Stimulated activated CD8-positive, alpha-beta memory T cell treated with anti-CD3 and anti-CD28 coated beads, Interleukin-4, amount 100 ng/mL, for 1 hour (primary cell): ENCODE measurements at places on chromosomes 16 and 17.
A peak's percentile ranks its signal among the peaks of the same experiment; 100 is the strongest.

DNA sequence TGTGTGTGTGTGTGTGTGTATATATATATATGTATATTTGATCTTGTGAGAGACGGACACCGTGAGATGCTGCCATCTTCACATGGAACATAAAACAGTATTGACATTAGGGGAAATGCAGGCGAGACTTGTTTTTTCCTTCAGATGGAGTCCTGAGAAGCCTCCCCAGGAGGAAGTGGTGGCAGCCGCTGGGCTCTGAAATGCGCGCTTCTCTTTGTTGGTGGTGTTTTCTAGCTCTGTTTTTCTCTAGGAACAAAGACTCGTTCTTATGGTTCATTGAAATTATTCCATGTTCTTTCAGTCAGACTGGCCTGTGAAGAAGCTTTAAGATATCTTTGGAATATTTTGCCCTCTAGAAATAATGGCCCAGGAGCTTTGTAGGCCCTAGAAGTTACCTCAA lies 32.9 kb downstream of the SNX29 start:
- DNase-seq, result no peak

DNA sequence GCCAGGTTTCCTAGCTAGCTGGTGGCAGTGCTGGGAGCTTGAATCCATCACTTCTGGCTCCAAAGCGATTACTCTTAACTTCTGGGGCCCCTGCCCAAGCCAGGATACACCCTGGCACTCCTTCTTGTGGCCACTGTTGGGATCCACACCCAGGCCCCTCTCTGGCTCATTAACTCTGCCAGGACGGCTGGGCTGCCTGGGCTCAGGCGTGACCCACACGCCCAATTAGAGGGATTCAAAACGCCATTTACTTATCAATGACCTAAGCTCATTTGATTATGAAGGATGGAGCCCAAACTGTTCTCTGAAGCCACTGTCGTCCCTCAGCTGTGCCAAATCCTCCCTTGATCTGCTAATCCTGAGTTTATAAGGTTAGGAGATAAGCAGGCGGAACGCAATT lies 79.7 kb upstream of the BRD7 start:
- no peak for DNase-seq

GRCh38 chr16:1906055-1906845 lies 12.0 kb downstream of the HS3ST6 start:
- DNase-seq, result no peak

DNA sequence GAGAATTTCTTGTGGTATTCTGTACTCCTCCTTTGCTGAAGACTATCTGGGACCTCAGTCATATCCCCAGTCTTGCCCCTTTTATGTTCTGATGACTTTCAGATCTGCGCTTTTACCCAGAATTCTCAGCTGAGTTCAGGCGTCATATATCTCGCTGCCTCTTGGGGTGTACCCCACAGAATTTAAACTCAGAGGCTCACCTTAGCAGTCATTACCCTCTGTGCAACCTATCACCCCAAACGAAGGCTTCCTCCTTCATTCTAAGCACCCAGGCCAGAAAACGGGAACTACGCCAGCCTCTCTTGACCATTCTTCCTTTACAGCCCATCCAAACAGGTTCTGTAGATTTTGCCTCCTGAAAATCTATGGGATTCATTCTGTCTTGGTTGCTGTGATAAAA lies 574.8 kb upstream of the C16orf82 start:
- DNase-seq, result no peak

- DNase-seq, result no peak
Observed at GRCh38 chr16:8869212-8869987, 594 bp upstream of the CARHSP1 start.

DNA sequence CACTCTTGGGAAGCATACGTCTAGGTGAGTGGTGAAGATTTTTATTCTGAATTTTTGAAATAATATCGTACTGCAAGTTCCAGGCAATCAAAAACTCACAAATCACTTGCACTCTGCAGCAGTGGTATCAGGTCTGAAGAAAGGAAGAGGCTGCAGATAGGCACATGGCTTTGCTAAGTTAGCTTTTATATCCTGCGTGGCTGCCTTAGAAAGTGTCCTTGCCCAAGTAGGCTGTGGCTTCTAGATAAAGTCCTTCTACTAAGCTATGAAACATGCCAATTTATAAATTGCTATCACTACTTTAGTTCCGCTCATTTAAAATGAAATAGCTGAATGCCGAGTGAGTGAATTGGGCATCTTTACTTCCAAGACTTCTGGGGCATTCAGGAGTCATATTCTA lies 17.9 kb downstream of the WWOX start:
- DNase-seq, result no peak

DNA sequence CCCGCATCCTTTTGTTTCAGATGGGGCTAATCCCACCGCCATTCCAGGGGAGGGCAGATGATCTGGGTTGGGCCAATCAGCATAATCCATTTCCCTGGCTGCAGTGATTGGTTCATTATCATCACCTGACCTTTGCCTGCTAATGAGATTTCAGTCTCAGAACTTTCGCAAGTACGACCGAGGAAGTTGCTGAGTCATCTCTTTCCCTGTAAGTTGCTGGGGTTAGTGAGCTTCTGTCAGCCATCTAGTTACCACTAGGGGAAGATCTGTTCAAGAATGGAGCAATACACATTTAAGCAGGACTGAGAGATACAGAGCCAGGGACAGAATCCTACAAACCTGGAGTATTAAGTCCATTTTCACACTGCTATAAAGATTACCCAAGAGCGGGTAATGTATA lies 65.3 kb upstream of the NUDT7 start:
- no peak for DNase-seq

GRCh38 chr16:50012182-50012581 lies 12.8 kb upstream of the CNEP1R1 start:
- DNase-seq, result no peak

- DNase-seq, result no peak
Observed at GRCh38 chr17:67390646-67391361, 13.7 kb downstream of the PITPNC1 start.

- DNase-seq, result no peak
Observed at GRCh38 chr16:15457958-15458357, 23.6 kb downstream of the BMERB1 start.

DNA sequence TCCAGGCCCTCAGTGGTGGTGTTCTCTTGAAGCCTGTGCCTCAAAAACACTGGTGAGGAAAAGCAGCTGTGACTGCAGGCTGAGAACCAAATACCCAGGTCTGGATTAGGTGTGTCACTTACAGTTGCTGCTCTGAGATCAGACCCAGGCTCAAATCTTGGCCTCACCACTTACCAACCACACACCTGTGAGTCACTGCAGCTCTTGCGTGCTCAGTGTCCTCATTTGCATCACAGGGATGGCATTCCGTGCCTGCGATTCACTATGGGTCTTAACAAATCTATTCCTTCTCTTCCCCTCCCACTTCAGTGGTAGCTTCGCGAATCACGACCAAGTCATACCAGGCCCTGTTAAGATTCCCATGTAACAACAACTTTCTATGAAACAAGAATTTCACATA lies 233.4 kb upstream of the HSBP1 start:
- no peak for DNase-seq

DNA sequence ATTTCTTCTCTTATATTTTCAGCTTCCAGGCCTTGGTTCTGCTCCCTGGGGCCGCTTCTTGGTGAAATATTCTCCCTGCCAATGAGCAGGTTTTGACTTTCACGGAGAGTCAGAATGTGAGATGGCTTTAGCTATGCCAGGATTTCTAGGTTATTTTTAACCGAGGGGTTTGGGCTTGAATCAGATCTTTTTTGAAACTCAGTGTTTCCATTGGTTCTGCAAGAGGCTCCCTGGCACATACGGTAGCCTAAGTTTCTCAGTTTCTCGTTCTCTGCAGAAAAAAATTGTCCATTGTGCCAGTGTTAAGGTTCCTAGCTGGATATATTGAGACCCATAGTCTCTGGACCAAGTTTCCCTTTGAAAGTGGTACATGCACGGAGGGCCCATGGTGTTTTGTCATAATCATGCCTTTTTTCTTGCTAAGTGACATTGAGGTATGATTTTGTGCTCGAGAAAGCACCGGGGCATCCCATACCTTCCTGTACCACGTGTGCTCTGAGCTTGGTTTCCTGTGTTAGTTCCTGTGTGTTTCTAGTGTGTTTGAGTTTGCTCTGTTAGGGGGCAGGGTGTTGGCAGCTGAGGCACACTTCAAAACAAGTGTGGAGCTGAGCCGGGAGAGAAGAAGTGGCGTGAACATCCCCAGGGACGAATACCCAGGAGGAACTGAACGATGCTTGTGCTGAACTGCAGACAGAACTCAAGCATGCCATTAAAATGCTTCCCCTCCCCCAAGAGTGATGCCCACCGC lies 127.2 kb downstream of the HS3ST3B1 start:
- DNase-seq, result peak; percentile 8

DNA sequence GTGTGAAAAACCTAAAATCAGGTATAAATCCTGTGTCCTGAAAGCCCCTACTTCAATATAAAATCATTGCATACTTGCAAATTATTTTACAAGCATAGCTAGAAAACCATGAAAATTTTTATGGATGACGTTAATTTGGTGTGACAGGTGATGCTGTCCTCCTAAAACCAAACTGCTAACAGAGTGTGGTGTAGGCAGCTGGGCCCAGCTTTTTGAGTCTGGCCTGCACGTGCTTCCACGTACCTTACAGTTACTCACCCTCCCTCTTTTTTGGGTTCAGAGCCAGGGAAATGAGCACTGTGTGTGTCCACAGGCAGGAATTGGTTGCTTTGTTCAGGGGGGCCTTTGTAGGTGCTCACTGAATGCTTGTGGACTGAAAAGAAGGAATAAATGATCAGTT lies 36.4 kb downstream of the CLEC16A start:
- DNase-seq, result no peak

DNA sequence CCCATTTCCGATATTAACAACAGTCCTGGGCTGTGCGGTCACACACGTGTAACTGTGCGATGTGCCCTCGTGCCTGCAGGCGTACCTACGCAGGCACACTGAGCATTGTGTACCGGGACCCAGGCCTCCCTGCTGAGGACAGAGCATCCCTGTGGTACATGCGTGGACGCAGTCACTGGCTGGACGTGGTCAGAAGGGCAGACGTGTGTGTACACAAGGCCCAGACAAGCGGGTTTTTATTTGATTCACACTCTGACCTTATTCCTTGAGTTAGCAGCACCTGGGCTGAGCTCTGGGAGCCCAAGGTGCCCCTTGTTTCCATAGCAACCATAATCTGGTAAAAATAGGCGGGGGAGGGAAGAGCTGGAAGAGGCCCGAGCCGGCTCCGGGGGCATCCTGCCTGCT lies 19.5 kb downstream of the RAP1GAP2 start:
- no peak for DNase-seq

DNA sequence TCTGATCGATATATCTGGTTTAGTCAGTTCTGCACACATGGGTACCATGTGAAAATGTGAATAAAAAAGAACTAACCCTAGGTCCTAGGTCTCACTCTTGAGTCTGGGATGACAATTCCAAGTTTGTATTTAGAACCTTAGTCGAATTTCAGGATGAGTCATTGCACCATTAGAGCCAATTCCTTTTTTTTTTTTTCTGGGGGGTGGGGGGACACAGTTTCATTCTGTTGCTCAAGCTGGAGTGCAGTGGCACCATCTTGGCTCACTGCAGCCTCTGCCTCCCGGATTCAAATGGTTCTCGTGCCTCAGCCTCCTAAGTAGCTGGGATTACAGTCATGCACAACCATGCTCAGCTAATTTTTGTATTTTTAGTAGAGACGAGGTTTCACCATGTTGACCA lies 41.6 kb downstream of the SPAG9 start:
- no peak for DNase-seq

DNA sequence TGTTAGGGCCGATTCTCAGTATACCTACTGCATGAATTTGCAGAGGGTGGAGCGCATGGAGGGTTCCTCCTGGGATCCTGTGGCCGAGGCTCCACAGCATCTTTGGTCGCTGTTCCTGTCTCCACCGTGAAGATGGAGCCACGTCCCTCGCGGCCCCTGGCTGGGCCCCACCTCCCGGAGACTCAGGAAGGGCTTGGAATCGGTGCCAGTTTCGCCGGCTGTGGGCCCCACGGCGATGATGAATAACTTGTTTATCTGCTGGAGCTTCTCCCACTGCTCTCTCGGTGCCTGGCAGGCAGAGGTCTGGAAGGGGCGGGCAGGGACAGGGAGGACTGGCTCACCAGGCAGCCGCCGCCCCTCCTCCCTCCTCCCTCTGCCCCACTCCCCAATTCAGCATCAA lies 8.1 kb downstream of the SLC5A11 start:
- DNase-seq, result no peak

DNA sequence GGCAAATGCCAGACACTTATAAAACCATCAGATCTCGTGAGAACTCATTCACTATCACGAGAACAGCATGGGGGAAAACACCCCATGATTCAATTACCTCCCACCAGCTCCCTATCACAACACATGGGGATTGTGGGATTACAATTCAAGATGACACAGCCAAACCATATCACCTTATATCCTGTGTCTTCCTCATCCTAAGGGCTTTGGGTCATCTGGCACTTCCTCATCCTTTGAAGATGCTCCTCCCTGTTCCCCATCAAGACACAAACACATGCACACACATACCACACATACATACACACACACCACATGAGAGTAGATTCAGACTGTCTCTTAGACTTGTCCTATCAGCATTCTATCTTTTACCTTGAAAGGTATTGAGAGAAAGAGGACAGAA lies 2.8 kb upstream of the PMFBP1 start:
- DNase-seq, result no peak

DNA sequence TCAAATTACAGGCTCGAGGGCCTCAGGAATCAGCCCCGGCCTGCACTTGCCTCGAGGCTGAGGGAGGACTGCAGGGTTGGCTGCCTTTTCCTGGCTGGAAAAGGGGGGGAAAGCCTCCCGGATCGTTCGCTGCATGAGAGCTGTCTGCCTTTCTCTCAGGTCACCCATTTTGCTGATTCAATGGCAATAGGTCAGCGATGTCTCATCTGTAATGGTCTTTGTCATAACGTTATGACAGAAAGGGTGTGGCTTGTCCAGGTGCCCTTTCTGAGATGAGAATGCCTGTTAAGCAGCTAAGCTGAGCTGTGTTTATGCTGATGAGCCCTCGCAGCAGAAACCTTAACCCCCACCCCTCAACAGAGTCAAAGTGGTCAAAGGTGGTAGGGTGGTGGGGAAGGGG lies 81.8 kb downstream of the AKAP1 start:
- no peak for DNase-seq

GRCh38 chr16:11411059-11411550 lies 65.8 kb downstream of the RMI2 start:
- no peak for DNase-seq

GRCh38 chr17:2542056-2542455 lies 30.4 kb upstream of the METTL16 start:
- DNase-seq, result no peak

GRCh38 chr17:17975436-17975835 lies 2.8 kb downstream of the DRC3 start:
- no peak for DNase-seq
